ENCODE measurements at places on chromosomes 3 and 15.

DNA sequence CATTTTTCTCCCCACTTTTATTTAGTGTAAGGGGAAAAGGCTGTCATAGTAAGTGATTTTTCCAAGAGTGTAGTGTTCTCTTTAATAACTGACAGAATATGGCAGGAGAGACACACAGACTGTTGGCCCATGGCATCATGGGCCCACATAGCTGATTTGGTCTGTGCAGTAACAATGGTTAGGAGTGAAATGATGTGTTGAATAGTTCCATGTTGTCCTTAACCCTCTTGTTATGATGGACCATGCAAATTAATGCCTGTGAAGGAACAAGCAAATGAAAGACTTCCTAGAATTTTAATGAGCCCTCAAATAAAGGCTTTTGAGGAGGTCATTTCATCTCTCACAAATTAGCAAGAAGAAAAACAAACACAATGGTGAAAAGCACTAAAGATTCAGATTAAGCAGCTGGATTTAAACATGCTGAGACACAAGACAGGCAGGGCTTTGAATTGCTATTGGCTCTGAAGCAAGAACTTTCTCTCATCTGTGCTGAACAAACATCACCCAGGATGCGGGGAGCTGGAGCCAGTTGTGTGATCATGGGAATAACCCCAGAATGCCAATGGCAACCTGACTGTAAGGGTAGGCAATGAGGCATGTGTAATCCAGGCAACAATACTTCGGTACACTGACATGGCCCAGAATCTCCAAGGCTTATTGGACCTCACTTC, 136.7 kb upstream of the VEPH1 start:
- no peak for DNase-seq

DNA sequence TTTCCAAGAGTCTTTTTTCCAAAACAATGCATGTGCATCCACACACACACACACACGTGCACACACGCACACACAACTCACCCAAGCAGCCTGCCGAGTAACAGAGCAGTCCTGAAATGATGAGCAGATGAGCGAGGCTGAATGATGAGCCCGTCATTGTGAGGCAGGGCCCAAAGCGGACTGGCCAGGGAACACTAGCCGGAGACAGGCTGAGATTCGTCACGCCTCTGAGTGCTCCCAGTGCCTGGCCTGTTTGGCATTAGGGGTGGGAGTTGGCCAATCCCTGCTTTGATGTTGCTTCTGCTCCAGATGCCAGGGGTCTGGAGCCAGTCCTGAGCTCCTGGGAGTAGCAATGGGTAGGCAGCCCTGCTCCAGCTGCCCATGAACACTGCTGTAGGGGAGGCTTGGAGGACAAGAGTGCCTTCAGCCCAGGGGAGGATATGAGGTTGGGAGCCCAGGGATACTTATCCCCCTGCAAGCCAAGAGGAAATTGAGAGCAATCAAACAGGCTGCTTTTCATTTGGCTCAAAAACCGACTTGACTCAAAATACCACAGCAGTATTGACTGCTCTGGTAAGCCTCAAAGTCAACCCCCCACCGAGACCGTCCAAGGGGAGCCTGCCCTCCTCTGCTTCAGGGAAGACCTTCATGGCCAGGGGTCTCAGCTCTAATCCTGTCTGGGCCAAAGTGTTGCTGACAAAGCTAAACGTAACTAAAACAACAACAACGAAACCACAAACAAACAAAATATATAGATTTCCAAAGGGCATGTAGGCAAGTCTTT, 22.9 kb downstream of the COLQ start:
- no peak for DNase-seq

GRCh38 chr3:175270866-175271265, 411.7 kb downstream of the NAALADL2 start:
- no peak for DNase-seq

- DNase-seq: no peak
These were observed 40.9 kb downstream of the RFTN1 start for GRCh38 chr3:16472593-16472992.

GRCh38 chr3:27578032-27578431, 93.8 kb upstream of the SLC4A7 start:
- DNase-seq: no peak

DNA sequence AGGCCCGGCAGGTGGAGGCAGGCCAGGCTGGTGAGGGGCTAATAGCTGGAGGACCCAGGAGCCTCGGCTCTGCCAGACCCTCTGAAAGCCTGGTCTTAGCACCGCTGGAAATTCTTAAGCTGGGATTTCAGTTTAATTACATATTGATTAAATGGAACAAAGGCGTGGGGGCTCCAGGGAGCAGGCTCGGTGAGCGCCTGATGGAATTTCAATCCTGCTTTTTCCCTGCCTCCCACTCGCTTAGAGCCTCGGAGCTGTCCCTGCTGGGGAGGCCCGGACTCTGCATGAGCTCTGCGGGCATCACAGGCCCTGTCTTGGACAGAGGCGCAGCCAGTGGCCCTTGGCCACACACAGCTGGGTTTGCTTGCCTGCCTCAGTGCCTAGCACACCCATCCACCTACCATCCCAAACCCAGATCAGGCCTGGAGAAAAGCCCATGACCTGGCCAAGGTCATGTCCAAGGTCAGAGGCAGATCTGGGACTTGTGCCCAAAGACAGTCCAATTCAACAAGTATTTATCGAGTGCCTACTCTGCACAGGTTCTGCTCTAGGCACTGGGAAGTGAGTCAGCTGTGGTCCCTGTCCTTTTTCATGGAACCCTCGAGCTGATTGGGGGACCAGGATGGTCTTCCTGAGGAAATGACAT, 40.6 kb downstream of the LINGO1 start:
- DNase-seq: no peak

DNA sequence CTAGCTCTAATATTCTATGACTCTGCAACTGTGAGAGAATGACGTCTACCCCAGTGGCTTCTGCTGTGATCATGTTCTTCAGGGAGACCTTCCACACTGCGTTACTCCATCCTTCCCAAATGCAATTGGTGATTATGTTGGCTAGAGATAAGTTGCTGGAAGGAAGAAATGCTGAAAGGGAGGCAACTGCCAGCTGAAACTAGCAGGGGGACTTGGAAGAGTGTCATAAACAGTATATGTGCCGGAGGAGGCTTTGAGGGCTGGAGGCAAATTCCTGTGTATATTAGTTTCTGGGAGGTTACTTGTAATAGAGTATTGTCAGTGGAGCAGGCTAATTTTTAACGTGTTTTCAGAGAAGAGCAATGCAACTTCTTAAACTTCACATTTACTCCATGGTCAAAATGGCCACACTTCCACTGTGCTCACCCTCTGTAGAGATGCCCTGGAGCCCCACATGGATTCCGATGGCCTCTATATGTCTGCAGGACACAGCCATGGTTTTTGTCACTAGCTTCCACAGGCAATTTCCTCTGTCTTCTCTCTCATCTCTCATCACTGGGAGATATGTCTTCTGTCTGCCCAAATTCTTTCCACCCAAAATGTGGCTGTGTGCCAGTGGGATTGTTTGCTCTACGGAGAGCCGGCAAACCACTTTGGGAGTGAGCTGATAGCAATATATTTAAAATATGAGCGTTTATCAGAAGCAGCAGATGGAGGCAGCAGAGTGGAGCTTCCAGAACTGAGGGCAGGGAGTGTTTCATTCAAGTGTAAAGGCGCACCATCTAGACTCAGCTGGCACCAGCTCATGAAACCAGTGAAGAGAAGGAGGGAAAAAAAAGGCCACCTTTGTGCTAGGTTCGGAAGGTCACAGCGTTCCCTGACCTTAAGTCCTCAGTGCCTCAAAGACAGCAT, 13.3 kb upstream of the CD47 start:
- no peak for DNase-seq

DNA sequence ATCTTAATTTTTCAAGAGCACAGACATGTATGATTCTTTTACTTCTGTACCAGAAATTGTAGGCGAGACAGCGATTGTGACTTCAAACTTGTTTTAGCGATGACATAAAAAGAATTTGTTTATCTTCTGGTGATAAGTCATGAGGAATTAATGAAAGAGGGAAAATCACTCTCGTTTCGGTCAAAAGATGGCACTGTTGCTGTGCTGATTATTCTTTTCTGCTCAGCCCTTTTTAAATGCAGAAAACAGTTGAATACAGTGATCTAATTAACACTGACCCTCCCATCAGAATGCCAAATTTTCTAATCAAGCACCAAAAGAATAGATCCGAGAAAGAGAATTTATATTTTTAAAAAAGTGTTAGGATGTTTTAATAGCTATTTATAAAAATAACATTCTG, 52.6 kb downstream of the NSUN3 start:
- DNase-seq: no peak

DNA sequence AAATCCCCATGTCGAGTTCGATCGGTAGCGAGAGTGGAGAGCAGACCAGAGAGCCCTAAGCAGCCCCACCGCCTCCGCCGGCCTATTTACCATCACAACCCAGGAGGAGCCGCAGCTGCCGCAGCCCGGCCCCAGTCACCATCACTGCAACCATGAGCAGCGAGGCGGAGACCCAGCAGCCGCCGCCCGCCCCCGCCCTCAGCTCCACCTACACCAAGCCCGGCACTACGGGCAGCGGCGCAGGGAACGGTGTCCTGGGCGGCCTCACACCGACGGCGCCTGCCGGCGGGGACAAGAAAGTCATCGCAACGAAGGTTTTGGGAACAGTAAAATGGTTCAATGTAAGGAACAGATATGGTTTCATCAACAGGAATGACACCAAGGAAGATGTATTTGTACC, 89.5 kb upstream of the TPM1 start:
- DNase-seq: no peak

DNA sequence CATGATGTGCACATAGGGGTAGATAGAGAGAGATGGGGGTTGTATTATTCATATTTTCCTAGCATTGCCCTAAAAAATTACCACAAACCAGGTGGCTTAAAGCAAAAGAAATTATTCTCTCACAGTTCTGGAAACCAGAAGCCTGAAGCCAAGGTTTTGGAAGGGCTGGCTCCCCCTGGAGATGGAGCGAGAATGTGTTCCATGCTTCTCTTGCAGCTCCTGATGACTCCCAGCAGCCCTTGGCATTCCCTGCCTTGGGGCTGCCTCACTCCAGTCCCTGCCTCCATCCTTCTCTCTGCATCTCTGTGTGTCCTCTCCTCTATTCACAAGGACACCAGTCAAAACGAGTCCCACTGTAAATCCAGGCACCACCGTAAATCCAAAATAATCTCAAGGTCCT, 91.5 kb upstream of the FAM174B start:
- DNase-seq: no peak

DNA sequence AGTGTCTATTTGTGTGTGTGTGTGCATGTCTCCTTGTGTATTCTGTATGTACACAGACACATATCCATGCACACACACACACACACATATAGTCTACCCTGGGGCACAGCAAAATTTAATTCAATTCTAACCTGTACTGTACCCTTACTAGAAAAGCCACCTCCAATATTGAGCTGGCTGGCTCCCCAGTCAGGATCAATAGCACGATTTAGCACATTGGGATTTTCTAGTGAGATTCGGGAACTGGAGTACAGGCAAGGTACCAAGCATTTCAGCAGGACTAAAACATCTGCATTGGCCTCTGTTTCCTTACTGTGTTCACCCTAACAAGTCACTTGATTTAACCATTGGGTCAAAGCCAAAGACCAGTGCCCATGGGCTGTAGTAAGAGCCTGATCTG, 13.2 kb downstream of the FSTL1 start:
- DNase-seq: no peak

GRCh38 chr15:94470492-94470891, 239.1 kb downstream of the MCTP2 start:
- no peak for DNase-seq

- no peak for DNase-seq
These were observed 4.8 kb downstream of the GPR171 start for GRCh38 chr3:151197981-151198767.

DNA sequence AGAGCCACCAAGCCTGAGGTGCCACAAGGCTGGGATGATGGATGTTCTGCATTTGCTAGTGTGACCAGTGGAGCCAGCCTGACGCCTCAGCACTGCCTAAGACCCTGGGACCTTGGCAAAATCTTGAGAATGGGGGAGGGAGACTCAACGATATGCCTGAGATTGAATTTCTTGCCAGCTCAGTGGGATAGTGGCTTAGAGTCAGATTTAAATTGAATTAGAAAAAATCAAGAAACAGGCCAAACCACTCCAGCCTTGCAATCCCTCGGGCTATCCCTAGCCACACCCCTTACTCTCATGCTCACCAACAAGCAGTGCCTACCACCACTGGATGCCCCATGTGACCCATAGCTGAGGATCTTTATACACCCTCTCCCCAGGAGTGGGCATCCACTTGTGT, 18.7 kb upstream of the PDE8A start:
- DNase-seq: no peak

GRCh38 chr15:41659190-41659589, 1.0 kb upstream of the MGA start:
- DNase-seq: no peak

GRCh38 chr3:107525644-107526305, 3.0 kb downstream of the BBX start:
- no peak for DNase-seq

DNA sequence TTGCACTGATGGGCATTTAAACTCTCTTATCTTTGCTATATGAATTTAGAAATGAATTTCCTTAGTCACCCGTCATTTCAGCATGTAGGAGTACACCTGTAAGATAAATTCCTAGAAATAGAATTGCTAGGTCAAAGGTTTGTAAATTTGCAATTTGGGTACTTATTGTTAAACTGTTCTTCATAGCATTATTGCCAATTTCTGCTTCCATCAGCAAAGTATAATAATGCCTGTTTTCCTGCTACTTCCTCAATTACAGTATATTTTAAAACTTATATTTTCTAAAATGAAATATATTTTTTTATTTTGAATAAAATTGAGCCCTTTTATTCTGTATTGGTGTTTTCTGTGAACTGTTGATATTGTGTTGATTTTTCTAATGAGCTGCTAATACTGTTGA, 16.3 kb upstream of the MCF2L2 start:
- DNase-seq: no peak

- no peak for DNase-seq
These were observed 63.0 kb downstream of the SFMBT1 start for GRCh38 chr3:52982839-52983238.

DNA sequence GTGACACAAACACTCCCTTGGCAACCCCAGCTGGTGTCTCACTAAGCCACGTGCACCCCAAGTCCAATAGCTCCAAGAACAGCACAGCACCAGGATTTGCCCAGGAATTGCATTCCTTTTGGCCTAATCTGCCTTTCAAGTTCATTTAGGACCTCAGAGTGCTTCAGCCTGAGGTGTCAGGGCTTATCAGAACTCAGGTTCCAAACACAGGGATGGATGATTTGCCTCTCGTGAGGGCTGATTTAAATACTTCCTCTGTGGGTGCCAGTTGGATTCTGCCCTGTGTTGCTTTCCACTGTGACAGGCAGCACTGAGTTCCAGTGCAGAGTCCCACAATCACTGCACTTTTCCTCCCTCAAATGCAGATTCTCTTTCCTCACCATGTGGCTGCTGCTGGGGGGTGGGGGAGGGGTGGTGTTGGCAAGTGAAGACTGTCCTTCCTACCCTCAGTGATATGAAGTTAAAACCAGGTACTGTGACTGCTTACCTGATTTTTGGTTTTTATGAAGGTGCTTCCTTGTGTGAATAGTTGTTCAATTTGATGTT, 204.3 kb upstream of the STAC start:
- no peak for DNase-seq

Measured in naive thymus-derived CD8-positive, alpha-beta T cell (primary cell).